Activated T-cell treated with anti-CD3 and anti-CD28 coated beads, Interleukin-2, amount 50 U/mL, for 4 hours (primary cell): ENCODE measurements at places on chromosomes 2 and 18.

DNA sequence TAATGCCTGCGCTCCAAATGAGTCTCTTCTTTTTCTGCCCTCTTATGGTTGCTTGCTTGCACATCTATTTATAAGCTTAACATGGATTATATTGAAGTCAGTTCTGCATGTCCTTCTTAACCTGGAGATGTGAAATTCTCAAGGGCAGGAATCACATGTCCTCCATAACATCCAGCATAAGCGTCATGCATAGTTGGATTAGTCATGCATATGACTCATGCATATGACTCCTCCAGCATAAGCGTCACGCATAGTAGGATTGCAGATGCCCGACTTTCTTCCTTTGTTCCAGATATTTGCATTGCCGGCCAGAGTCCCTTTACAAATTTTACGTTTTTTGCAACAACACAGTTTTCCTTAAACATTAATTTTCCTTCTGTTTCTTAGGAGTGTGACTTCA, 308.6 kb downstream of the TGIF1 start:
- DNase-seq, result no peak

DNA sequence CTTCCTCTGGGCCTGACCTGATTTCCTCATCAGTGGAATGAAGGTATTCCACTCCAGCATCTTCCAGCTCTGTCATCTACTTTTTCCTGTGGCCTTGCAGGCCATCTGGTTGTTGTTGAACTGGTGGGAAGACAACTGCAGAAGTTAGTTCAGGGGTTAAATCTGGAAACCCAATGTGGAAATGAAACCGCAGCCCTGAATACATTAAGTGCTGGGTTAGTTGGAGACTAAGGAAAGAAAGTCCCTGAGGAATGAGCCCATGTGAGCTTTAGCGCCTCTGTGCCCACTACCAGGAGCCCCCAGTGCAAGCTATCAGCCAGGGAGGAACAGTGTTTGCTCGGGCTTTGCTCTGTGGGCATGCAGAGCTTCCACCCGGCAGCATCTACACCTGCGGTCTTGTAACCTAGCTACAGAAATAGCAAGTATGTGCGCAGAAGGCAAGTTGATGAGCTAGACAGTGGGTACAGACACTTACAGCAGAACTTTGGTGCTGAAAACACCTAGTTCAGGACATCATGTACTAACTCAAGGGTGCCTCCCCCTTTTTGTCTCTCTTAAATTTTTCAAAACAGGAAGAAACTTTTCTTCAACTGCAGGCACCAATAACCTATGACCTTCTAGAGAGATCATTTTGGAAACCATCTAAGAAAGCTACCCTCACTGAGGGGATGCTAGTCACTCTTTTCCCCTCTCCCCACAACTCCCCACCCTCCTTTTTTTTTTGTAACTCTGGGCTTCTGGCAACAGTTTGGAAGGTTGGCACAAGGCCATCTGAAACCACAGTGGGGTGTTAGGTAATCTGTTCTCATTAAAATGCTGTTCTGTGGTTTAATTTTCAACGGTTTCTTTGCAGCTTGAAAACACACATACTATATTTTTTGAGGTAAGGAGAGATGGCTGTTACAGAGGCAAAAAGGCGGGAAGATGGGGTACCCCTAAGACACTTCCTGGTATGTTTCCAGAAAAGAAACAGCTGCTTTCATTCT, 18.3 kb upstream of the CXCR4 start:
- peak; percentile 65 for DNase-seq

DNA sequence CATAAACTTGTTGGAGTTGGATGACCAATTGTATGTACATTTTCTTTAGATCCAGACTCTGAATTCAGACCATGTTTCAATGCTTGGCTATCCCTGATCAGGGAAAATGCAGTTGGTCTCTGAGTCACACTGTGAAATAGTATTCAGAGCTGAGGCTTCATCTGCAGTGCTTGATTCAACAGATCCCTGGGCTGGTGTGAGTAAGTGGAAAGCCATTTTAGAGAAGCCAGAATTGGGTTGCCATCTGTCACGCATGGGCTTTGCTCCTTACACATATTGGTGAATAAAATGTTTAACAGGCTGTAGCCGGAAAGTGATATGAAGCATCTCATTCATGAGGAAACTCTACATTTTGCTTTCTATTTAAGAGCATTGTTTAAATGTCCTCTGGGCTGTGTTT, 50.0 kb upstream of the ACYP2 start:
- DNase-seq, result no peak

GRCh38 chr2:212294816-212295215, 243.8 kb downstream of the ERBB4 start:
- no peak for DNase-seq

DNA sequence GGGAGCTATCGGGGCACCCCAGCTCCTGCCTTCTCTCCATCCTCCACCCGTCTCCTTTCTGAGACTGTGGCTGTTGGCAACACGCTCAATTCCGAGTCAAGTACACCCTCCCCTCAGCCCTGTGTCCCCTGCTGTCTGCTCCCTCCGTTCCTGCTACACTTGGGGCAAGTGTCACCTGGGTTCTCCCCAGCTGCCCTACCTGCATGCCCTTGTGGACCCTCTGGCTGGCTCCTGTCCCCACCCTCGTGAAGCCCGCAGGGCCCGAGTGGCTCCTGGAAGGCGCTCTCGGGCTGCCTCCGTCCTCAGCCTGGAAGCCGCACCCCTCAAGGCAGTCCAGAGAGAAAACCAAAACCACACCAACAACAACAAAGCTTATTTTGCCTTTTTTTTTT, 33.9 kb downstream of the PDIA6 start:
- DNase-seq, result no peak

DNA sequence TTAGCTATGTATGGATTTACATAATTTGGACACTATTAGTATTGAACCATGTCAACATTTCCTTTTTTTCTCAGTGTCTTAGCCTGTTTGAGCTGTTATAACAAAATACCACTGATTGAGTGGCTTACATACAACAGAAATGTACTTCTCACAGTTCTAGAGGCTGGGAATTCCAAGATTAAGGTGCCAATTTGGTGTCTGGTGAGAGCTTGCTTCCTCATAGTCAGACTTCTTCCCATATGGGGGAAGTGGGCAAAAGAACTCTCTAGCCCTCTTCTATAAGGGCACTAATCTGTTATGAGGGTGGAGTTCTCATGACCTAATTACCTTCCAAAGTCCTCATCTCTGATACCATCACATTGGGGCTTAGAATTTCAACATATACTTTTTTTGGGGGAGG, 12.6 kb downstream of the ZNF804A start:
- DNase-seq, result no peak

DNA sequence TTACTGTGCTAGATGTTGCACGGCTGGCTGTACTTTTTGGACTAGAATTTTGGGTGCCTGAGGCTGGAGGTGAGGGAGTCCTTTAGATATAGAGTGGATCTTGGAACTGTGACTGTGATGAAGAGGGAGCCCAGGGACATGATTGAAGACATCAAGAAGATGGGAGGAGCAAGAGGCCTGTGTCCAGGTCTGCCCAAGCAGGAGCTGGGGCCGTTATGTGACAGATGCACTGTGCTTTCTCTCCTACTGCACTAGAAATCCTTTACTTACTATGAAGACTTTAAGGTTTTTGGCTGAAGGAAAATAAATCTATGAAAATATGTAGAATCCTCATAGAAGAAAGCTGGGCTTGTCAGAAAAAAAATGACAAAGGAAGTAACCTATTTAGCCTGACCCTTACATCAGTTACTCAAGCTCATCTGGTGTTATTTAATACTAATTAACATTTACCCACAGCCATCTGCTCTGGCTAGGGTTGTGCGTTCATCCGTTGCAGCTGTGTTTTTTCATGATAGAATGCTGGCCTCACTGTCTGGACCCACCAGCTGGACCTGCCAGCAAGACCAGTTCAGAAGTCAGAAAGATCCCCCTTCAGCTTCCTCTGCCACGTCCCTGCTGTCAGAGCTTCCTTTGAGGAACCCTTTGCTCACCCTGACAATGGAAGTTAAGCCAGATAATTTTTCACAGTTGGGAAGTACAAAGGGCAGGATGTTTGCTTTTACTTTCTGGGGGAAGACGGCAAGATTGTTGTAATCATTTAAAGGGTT, 16.7 kb downstream of the TSN start:
- DNase-seq, result no peak

DNA sequence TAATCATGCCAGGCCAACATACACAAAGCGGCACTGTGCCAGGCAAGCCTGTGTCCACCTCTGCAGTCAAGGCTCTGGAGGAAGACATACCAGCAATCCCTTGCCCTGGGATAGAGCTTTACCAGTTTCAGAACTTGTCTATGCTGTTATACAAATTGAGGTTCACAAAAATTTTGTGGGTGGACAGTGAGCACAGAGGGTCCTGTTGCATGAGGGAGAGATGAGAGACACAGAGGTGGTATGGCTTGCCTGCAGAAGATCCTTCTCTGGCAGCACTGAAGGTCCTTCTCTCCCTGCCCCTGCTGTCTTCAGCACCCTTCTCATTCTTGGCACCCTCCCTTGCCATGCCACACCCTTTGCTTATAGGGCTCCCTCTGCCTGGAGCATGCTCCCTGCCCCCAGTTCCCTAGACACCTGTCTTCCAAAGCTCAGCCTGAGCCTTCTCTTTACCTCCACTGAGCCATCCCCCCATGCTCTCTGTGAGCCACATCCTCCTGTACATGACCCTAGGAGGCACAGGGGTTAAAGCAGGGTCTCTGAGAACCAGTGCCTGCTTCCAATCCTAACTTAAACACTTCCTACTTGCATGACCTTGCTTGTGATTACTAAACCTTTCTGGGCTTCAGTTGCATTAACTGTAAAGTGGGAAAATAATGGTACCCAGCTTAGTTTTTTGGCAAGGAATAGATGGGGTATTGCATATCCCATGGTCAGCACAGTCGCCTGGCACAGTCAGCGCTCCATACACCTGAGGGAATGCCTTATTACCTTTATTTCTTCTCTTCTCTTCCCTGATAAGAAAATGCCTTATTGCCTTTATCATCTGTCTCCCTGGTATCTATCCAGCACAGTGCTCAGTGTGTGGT, 857 bp downstream of the FABP1 start:
- DNase-seq, result no peak

GRCh38 chr2:131092458-131093005, 728 bp downstream of the FAM168B start:
- DNase-seq, result peak; percentile 16

DNA sequence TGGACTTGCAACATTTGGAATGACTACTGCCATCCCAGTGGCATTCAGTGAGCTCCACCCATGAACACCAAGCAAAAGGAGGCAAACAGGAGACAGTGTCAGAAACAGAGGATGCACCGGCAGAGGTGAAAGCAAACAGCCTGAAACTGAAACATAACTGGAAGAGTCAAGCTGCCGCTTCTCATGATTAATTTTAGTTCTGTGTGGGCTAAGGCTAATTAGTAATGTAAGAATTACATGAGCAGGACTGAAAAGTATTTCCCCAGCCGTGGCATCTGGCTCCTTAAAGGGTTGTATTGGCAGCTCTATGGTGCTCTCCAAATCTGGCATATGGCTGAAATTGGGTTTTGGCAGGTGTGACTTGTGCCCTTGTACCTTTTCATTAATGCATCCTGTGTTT, 1108.1 kb downstream of the TSN start:
- DNase-seq, result no peak

DNA sequence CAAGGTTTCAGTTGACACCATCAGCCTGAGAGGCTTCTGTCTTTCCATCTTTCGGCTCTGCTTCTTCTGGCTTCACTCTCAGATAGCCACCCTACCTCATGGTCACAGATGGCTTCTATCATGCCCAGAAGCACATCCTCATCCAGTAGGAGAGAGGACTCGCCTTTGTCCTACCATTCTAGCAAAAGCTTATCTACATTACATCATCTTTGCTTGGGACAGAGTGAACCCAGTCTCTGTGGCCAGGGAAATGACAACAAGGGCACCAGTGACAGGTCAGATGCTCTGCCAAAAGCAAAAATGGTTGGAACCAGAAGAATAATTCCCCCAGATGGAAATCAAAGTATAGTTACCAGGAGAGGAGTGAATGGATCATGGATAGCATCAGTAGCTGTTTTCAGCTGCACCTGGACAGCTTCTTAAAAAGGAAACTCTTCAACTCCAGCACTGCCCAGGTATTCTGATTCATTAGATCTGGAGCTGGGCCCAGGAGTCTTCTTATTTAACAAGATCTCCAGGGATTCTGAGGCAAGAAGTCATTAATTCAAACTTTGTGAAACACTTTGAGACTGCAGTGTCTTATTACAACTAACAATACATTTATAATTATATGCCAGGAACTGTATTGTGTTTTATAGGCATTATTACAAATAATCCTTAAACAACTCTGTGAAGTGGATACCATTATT, 257.7 kb upstream of the UBE2E3 start:
- DNase-seq, result no peak

- no peak for DNase-seq
Observed at GRCh38 chr2:211994806-211995205, 543.8 kb downstream of the ERBB4 start.

- DNase-seq, result no peak
Observed at GRCh38 chr2:7826656-7827055, 855.2 kb upstream of the ID2 start.

DNA sequence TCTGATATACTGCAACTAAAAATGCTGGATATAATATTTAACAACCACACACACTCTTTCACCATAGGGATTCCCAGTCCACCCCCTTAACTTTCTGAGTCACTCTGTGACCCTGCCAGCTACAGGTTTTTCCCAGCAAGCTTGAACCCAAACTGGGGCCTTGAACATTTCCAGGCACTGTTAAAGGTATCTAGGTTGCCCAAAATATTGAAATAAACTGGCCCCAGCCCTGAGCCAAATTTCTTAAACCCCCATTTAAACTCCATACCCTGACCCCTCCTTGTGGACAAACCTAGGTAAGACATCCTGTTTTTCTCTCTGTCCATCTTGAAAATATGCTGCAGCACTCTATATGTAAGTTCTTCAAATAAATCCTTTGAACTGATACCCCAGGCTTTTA, 19.7 kb upstream of the DCTN1 start:
- DNase-seq, result no peak

DNA sequence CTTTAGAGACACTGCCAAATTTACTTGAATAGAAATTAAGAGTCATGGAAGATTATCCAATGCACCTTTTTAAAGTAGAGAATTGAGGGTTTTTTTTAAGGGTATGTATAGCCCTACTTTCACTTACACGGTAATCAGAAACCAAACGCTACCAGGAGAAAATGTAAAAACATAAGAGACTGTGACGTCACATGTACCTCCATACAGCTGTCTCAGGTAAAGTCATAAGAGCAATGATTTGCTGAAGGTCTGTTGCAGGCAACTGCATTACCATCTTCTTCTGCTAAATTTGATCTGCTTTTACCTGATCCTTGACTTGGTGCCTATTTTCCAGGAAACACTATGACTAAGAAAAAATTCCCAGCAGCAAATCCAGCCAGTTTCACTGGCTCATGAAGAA, 478.5 kb upstream of the DDX18 start:
- no peak for DNase-seq
